ENCODE measurements at places on chromosomes 13 and 19.

GRCh38 chr19:51809787-51810186 lies 14.8 kb downstream of the FPR3 start:
- DNase-seq = no peak

DNA sequence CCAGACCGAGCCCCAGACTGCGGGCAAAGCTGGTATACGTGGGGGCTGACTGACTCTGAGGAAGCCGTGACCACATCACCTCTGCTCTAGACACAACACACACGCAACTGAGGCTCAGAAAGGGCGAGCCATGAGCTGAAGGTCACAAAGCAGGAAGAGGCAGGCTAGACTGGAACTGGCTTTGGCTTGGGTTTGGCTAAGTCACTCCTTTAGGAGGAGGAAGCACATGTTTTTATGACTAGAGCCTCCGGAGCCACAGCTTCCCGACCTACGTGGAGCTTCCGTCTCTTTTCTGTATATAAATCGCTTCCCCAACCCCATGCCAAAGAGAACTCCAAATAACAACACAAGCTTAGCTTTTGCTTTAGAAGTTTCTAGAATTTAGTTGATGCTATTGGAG lies 48.0 kb downstream of the RFX2 start:
- no peak for DNase-seq

DNA sequence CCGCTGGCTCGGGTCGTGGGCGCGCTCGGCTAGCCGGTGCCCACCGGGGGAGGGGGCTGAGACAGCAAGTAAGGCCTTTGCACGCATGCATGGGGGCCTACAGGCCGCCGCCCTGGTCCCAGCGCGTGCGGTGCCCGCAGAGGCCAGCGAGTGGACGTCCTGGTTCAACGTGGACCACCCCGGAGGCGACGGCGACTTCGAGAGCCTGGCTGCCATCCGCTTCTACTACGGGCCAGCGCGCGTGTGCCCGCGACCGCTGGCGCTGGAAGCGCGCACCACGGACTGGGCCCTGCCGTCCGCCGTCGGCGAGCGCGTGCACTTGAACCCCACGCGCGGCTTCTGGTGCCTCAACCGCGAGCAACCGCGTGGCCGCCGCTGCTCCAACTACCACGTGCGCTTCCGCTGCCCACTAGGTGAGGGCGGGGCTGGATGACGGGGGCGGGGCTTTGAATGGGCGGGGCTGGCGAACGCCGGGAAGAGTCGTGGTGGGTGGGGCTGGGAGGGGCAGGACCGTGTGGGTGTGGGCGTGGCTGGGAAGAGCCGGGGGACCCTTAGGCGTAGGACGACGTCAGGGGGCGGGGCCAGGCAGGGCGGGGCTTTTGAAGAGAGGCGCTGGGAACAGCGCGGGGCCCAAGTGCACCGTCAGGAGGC lies 2.1 kb downstream of the CILP2 start:
- DNase-seq = peak; percentile 98

DNA sequence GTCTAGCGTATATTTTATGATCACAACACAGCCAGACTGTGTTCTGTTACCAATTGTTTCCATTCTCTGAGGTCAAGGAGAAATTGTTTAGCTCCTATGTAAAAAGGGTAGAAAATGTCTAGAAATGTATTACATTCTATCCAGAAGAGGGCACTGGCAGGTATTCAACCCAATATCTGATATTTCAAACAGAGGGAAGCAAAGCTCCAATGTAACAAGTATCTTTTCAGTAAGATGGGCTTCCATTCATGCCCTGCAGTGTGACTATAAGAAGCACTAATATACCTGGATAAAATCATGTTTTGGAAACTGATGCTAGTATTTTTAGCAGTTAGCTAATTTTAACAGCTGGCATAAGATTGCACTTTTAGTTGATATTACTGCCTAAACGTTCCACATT lies 312.7 kb downstream of the FGF14 start:
- DNase-seq = no peak

- peak; percentile 71 for DNase-seq
These were observed 18.0 kb downstream of the KLK4 start for GRCh38 chr19:50893047-50893736.

- no peak for DNase-seq
These were observed 1.2 kb downstream of the USPL1 start for GRCh38 chr13:30618930-30619279.

GRCh38 chr13:91644806-91645205 lies 246.4 kb downstream of the GPC5 start:
- no peak for DNase-seq

GRCh38 chr13:58144616-58145015 lies 513.1 kb downstream of the PCDH17 start:
- no peak for DNase-seq

DNA sequence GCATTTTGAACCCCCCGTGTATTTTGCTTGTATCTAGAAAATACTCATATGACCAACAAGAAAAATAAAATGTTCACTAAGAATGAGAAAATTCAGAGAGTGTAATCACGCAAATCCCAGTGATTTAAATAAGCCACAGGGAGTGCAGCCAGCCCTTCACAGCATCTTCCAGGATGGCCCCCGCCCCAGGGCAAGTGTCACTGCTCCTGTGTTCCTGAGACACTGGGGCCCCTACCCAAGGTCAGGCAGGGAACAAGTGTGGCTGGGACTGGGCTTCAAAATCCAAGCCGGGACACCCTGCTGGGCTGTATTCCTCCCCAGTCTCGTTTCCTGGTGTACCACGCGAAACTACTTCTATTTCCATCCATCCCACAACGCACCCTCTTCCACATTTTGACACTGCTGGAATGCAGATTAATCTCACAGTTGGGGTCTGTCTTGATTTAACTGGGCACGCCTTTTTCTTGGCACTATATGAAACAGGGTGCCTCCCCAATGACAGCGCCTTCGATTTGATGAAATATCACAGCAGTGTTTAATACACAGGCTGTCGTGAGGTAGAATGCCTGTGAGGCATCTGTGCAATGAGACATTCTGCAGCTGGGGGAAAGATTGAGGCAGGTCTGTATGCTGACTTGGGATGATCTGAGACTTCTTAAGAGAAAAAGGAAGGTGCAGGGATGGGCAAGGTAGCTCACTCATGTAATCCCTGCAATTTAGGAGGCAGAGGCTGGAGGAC lies 18.3 kb upstream of the CCNP start:
- DNase-seq = no peak

DNA sequence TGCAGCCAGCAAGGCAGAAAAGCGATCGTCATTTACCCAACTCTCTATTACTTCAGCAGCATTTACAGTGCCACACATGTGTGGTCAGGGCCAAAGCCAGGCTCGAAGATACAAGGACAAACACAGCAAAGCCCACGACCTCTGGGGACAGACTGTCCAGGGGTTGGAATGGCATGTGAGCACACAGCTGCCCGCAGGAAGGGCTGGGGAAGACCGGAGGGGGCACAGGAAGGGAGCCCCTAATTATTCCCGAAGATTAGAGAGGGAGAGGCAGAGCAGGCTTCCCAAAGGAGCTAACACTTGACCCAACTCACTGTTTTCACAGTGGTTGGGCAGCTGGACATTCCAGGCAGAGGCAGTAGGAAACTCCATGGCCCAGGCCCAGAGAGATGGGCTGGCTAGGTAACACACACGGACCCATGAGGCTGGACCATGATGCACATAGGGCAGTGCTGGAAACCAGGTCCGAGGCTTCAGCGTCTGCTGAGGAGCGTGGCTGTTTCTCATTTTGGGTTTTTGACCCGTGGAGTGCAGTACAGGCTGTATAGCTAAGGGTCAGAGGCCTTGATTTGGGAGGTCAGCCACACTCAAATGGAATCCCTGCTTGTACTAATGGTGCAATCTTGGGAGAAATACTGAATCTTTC lies 179.8 kb downstream of the FOXO1 start:
- no peak for DNase-seq

GRCh38 chr13:102904408-102904862 lies 58.6 kb downstream of the ERCC5 start:
- DNase-seq = no peak

DNA sequence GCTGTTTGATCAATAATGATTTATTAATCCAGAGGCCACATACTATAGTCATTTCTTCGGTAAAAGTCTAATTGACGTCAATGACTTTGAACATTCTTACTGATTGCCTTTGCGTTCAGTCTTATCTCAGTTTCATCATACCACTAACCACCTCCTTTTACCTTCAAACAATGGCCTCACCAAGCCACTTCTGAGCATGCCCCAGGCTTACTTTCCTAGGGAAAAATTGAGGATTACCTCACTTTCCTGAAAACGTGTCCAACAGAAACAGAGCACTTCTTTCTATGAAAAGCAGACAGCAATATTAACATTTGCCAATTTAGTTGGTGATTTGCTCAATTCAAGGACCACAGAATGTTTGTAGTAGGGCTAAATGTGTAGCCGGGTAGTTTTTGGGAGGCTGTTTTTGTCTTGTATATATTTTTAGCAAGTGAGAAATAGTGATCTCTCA lies 157.6 kb downstream of the KLF5 start:
- no peak for DNase-seq

DNA sequence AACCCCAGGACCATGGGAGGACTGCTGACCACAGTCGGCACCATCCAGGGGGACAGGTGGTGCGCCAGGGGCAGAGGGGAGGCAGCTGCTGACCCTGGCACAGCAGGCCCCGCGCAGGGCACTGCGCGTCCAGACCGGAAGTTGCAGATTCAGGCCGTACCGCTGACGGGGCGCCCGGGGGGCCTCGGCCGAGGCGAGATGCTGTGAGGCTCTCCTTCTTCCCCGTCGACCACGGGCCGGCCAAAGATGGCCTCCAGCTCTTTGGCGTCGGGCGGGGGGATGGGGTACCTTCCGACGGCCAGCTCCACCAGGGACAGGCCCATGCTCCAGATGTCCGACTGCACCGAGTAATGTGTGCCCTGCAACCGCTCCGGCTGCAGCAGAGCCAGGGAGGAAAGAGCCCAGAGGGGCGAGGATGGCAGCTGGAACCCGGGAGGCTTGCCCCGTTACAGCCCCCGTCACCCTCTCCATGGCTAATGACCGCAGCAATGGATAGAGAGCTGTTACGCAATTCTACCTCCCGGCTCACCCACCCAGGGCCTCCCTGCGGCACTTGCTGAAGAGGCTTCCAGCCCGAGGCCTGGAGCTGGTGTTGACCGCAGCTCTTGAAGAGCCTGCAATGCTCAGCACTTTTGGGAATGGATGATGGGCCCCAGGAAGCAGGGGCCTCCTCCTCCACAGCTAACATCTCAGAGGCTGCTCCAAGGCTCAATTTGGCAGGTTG lies 24.7 kb downstream of the MAP2K2 start:
- no peak for DNase-seq

- no peak for DNase-seq
These were observed 533 bp upstream of the UHRF1 start for GRCh38 chr19:4908781-4909155.

DNA sequence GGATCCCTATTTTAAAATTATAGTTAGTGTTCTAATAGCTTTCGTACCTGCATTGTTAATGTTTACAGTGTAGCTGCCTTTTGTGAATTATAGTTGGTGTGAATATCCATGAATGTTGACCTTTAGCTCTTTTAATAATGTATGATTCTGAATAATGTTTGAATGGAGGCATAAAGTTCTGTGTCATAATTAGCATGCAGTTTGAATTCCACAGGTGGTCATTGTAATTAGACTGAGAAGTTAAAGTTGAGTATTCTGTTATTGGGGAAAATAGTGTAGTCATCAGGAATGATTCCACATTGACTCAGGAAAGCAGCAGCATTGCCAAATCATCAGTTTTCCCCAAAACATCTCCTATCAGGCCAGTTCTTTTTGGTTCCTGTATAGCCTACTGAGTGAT lies 12.1 kb downstream of the GPR18 start:
- DNase-seq = no peak

- no peak for DNase-seq
These were observed 353.2 kb downstream of the DNAJC15 start for GRCh38 chr13:43376596-43376995.

GRCh38 chr13:78595495-78596398 lies 7.6 kb downstream of the POU4F1 start:
- DNase-seq = peak; percentile 75
